Activated naive CD8-positive, alpha-beta T cell treated with anti-CD3 and anti-CD28 coated beads for 36 hours (primary cell): ENCODE measurements at places on chromosomes 6 and 20. TPM values are rescaled to one million over a fixed set of nuclear protein-coding genes. Genes with fewer than 3 reads are reported as not detected.

- DNase-seq = no peak
Observed at GRCh38 chr6:2578767-2579166, 172.0 kb downstream of the MYLK4 start.

DNA sequence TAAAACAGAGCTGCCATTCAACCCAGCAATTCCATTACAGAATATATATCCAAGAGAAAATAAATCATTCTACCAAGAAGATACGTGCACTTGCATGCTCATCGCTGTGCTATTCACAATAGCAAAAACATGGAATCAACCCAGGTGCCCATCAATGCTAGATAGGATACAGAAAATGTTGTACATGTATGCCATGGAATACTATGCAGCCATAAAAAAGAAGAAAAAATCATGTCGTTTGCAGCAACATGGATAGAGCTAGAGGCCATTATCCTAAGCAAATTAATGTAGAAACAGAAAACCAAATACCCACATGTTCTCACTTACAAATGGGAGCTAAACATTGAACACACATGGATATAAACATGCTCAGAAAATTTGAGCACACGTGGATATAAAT lies 633.1 kb upstream of the CITED2 start:
- no peak for DNase-seq

- DNase-seq = no peak
Observed at GRCh38 chr20:64036346-64037198, 590 bp downstream of the C20orf204 start.

GRCh38 chr20:63737695-63737944 lies 1.2 kb downstream of the LIME1 start:
- no peak for DNase-seq

- no peak for DNase-seq
Observed at GRCh38 chr20:52890130-52890529, 82.0 kb upstream of the TSHZ2 start.

- no peak for DNase-seq
Observed at GRCh38 chr6:56714982-56715456, 72.3 kb upstream of the DST start.

Gene VAPB
- total RNA-seq = 40.6 TPM

Gene PKIB
- total RNA-seq = 0.52 TPM
